ENCODE measurements at places on chromosomes 4 and X.

DNA sequence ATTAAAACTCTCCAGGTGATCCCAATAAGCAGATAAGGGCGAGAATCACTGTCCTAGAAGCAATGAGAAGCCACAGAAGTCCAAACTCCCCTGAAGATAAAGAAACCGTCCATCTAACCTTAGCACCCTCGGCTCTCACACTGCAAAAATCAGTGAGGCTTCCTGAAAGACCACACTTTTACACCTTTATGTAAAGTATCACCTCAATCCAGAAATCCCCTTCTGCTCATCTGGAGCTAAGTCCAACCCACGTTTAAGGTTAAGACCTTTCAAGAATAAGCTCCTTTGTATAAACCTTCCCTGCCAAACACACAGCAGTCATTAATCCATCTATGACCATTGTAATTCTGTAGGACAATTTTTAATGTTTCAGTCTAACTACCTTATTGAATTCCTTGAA, 41.7 kb downstream of the LIN54 start:
- no peak for DNase-seq

- no peak for DNase-seq
Observed at GRCh38 chr4:134024251-134024650, 177.3 kb downstream of the PABPC4L start.

DNA sequence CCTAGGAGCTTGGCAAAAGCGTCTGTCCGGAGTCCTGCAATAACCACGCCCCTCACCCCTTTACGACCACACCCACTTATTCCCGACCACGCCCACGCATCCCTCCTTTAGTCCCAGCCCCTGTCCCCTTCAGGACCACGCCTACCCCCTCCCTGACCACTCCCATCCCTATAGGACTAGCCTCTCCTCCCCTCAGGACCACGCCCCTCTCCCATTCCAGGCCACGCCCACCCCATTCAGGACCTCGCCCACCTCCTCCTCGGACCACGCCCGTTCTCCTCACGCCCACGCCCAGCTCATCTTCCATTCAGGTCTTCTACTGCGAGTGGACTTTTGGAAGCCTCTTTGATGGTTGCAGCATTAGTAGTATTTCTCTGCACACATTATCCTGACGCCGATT, 131.2 kb upstream of the STX18 start:
- no peak for DNase-seq

- no peak for DNase-seq
Observed at GRCh38 chr4:98794565-98795205, 134.2 kb downstream of the EIF4E start.

- no peak for DNase-seq
Observed at GRCh38 chrX:100695991-100696390, 35.9 kb downstream of the SYTL4 start.

DNA sequence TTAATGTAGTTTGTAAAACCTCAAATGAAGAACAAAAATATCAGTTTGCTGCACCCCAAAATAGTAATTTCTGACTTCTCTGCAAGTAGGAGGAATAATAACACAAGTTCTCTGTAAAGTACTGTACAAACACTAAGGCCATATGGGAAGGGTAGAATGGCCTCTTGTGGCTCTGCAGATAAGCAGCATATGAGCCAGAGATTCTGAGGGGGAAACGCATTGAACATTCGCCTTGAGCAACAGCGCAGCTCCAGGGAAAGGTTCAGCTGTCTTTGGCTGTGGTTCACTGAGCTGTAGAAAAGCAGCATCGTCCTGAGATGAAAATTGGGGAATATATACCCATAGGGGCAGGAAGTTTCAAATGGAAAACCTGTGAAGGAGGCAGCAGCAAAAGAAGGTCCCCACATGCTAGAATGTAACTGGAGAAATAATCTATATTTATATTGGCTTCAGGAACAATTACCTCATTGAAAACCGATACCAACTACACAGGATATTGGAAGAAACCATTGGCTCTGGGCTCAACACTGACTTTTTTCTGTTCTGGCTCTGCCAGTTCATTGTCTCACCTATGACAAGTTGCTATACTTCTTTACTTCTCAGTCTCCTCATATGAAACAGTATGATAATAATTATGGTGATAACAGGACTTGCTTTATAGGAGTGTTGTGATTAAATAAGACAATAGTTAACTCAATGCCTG, 357.6 kb upstream of the CPEB2 start:
- no peak for DNase-seq

- DNase-seq = no peak
Observed at GRCh38 chr4:105236202-105236915, 89.7 kb downstream of the TET2 start.

- DNase-seq = no peak
Observed at GRCh38 chr4:189302719-189303118, 638.0 kb upstream of the FRG1 start.

GRCh38 chrX:3244203-3244743, 102.2 kb downstream of the MXRA5 start:
- no peak for DNase-seq

- no peak for DNase-seq
Observed at GRCh38 chr4:81307991-81308390, 93.0 kb upstream of the PRKG2 start.

GRCh38 chrX:55867181-55867651, 149.7 kb downstream of the RRAGB start:
- DNase-seq = no peak

- no peak for DNase-seq
Observed at GRCh38 chr4:110514889-110515479, 39.0 kb downstream of the ENPEP start.

GRCh38 chr4:56238251-56238650, 149.0 kb downstream of the AASDH start:
- no peak for DNase-seq

- no peak for DNase-seq
Observed at GRCh38 chr4:87309625-87310024, 13.1 kb downstream of the HSD17B13 start.

DNA sequence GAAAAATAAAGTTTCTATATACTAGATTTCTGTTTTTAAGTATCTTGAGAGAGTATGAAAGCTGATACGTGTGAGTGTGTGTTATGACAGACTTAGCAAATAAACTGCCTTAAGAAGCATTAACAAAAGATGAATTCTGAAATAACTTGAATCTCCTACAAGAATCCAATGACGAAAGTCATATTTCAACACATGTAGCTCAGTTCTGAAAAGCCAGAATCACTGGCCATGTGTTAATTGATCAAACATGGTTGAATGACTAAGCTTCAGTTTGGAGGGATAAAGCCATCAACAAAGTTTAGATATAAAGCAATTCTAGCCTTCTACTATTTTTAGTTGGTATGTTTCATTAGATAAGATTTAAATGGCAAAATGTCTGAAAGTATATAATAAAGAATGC, 88.5 kb upstream of the ETNPPL start:
- no peak for DNase-seq

DNA sequence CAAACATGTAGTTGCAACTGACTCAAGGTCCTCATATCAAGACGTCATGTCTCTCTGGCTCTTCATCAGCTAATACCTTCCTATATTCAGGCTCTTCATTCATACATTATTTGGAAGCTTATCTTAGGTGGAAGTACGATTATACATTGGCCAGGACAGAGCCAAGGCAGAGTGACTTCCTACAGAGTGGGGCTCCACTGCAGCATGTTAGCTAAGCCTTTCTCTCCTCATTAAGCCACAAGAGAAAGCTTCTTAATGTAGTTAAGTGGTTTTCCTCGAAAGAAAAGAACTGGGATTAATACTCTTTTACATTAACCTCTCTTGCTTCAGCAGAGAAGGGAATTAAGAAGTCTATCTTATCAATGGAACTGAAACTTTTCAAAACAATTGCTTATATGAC, 15.0 kb downstream of the C4orf33 start:
- no peak for DNase-seq

- DNase-seq = no peak
Observed at GRCh38 chr4:184662236-184662635, 12.7 kb downstream of the PRIMPOL start.

GRCh38 chrX:149845385-149845784, 35.6 kb upstream of the MAGEA8 start:
- no peak for DNase-seq

- no peak for DNase-seq
Observed at GRCh38 chr4:26174027-26174426, 146.8 kb upstream of the RBPJ start.

DNA sequence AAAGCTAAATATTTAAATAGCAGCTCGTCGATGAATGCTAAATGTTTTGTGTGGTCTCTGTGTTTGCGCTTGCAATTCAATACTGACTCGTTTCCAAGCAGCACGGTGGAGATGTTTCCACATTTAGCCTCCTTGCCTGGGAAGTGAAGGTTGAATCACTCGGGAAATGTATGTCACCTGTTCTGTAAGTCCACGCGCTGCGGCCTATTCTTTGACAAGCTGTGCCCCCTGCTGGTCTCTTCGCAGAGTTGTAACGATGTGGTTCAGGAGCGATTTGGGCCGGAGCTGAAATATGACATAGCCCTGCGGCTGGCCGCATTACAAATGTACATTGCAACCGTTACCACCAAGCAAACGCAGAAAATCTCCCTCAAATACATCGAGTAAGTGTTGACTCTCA, 89.6 kb upstream of the PRPS2 start:
- no peak for DNase-seq

DNA sequence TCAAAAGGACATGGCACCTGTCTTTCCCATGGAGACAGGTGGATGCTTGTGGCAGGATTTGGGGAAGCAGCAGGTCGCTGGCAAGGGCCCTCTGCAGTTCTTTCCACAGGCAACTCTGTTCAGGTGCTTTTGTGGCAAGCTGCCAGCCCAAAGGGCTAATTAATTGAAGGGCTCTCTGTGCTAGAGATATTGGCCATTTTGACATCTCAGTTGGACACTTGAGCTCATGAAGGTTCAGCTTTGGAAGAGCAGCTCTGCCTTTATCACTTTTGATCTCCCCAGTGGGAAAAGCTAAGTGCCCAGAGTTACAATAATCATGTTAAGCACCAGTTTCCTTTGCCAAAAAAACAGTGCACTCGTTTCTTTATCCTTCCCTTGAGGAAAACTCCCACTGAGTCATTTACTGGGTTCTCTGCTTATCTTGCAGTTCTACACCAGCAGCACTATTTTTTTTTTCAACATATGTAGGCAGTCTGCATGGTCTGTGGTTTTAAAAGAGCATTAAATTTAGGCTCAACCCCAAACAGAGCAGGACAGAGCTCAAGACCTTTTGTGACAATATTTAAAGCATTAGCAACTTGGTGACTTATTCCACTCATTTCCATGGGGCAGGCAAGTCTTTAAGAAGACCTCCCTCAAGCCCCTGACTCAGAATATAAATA, 336.4 kb upstream of the RASGEF1B start:
- DNase-seq = no peak

DNA sequence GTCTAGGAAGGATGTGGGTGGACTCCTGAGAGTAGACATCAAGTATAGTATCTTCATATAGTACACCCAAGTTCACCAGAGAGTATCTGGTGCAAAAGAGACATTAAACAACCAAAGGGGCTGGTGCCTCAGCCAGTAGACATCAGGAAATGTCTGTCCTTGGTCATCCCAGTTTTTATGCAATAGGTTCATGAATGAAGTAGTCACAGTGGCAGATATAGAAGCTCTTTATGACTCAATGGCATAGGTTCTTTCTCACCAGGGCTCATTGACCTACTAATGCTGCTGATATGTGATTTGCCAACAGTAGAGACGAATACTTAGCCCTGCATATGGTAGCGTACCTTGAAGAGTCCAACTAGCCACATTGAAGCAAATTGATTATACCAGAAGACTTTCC, 45.0 kb upstream of the CCDC149 start:
- no peak for DNase-seq

GRCh38 chr4:74640111-74640903, 154.0 kb downstream of the BTC start:
- DNase-seq = no peak

DNA sequence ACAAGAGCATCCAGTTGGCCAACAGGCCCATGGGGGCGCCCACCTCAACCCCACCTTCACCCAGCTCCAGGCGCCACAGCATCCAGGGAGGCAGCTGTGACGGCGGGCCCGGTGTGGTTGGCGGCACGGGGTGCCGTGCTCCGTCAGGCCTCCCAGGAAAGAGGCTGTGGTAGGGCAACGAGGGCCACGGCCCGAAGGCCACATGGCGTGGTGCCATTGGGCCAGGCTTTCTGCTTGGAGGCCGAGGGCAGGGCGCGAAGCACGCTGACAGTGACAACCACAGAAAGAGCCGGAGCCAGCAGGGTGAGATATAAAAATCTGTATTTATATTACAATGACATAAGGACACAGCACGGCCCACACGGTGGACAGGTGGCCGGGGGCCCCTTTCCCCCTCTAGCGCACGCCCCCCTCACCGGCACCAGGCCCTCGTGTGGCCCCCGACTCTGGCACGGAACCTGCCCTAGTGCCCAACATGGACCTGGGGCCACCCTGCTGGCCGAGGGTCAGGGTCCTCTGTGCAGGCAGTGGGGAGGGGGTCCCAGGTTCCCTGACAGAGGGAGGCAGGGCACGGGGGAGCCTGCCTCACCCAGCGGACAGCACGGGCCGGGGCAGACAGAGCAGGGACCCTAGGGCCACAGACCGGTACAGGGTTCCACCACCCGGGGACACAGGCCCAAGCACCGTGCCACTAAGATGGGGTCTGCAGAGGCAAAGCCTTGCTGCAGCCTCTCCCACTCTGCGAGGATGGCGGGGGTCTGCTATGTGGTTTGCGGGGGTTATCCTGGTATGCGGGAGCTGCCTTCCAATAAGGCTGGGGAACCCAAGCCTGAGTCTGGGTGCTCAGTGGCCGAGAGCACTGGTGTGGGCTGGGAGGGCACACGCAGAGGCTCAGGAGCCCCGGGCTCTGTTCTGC, 5.5 kb upstream of the HAUS3 start:
- DNase-seq = no peak

DNA sequence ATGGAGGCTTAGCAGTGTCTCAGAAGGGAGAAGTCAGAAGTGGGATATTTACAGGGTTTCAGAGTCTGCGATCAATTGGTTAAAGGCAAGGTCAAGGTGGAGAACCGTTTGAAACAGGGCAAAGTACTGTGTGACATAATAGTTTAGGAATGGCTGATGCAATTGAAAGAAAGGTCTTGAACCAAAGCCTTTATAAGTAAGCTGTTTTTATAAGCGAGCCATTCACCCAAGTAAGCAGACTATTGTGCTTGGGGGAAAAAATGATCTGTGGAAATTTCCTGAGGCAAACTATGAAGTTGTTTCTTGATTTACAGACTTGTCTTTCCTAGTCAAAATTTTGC, 327.3 kb downstream of the CAMK2D start:
- DNase-seq = no peak

- DNase-seq = no peak
Observed at GRCh38 chr4:115770046-115770543, 656.7 kb upstream of the NDST4 start.

GRCh38 chr4:14532436-14532835, 469.8 kb upstream of the CPEB2 start:
- no peak for DNase-seq

- no peak for DNase-seq
Observed at GRCh38 chr4:147749811-147750321, 18.0 kb downstream of the ARHGAP10 start.

- peak; percentile 2 for DNase-seq
Observed at GRCh38 chrX:20300822-20301221, 34.1 kb upstream of the RPS6KA3 start.

- no peak for DNase-seq
Observed at GRCh38 chr4:79046016-79046592, 106.9 kb upstream of the PAQR3 start.

- no peak for DNase-seq
Observed at GRCh38 chrX:13483773-13484172, 85.6 kb upstream of the EGFL6 start.

Measured in SIG-M5 (cell line).